AG09309 (cell line): ENCODE measurements at places on chromosomes 6 and 20.
A peak's percentile ranks its signal among the peaks of the same experiment; 100 is the strongest.

GRCh38 chr20:34876406-34877282, at the start of gene ACSS2:
Gene ACSS2 (plus strand): TSS chr20:34876612. CDS start chr20:34876646, 34 bp downstream.
- peak; percentile 93 for DNase-seq

GRCh38 chr6:111027219-111027618, 45.4 kb downstream of the RPF2 start:
- no peak for DNase-seq

GRCh38 chr6:40325041-40325440, 262.1 kb downstream of the LRFN2 start:
- no peak for DNase-seq

- DNase-seq, result no peak
These were observed 43.0 kb downstream of the FRK start for GRCh38 chr6:116017546-116018295.

DNA sequence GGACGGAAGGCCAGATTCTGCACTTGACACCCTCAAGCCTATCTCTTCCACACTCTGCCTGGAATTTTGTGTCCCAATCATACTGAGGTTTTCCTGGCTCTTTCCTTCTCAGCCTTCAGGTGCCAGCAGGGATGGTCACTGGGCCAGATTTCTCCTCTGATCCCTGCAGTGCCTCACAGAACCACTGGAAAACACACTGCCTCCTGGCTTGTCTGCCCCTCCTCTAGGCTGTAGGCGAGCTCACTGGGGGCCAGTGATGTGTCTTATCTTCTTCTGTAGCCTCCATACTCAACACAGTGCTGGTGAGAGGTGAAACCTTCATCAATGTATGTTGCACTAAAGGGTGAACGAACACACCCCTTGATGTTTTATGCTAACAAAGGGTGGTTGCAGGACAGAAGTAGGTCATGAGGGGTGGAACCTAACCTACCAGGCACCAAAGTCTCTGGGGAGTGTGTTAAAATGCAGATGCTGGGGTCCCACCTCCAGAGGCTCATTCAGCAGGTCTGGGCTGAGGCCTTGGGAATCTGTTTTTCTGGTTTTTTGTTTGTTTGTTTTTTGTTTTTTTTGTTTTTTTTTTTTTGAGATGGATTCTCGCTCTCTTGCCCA, 80.3 kb downstream of the CDH26 start:
- DNase-seq, result no peak

- DNase-seq, result no peak
These were observed 23.7 kb upstream of the TFAP2C start for GRCh38 chr20:56605261-56605996.

DNA sequence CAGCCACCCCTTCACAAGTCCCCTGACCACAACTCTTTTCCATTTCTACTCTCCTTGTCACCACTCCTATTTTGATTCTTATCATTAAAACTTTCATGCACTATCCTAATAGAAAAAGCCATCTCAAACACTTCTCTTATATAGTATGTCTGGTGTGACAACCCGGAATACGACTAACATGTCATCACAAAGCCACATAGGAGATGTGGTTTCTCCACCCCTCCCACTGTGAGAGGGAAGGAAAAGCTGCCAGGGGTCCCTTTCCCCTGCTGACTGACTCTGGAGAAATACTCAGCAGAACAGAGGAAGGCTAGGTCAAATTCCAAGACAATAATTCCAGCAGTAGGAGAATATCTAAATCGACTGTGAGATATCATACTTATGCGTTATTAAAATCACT, 193.0 kb upstream of the KCNK16 start:
- no peak for DNase-seq

DNA sequence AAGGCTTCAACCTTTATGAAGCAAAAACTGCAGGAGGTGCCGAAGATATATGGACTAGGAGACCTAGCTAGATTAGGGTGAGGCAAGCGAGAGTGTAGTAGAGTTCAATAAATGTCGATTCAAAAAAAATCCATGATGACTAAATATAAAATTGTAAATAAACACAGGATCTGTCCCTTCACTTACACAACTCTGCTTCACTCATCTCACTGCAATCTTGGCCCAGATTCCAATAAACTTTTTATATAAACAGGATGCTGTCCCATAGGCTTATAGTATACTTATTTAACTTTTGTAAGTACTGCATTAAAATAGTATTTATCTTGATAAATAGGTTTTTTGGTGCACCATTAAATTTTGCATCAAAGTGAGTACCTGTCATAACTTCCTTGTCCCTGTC, 648.4 kb upstream of the NRSN1 start:
- DNase-seq, result no peak

- DNase-seq, result no peak
These were observed 260.6 kb downstream of the EYA4 start for GRCh38 chr6:133501675-133502270.
